ENCODE measurements at places on chromosomes 2 and 18. TPM values are rescaled to one million over a fixed set of nuclear protein-coding genes. Genes with fewer than 3 reads are reported as not detected.

DNA sequence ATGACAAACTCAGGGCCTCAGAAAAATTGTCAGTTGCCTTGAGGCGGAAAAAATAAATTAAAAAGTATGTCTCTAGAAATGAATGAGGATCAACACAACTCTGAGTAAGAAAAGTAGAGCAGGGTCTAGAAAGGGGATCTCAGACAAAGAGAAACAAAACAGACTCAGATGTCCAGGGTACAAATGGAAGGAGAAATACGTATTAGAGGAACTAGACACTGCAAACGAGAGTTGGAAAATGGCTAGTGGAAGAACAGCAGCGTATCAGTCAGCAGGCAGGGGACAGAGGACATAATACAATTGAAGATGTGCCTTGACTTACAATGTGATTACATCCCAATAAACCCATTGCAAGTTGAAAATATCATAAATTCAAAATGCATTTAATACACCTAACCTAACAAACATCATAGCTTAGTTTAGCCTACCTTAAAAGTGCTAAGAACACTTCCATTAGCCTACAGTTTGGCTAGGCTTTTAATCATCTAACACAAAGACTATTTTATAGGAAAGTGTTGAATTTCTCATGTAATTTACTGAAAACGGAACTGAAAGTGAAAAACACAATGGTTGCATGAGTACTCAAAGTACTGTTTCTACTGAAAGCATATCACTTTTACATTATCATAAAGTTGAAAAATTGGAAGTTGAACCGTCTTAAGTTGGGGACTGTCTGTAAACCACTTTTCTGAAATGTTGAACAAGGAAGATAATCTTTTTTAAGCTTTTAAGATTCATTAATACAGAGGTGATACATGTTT, 182.8 kb downstream of the NBAS start:
- H3K4me3 ChIP-seq = no peak overlapping the region
- no peaks in the 10 kb centered on the region for H3K27me3 ChIP-seq
- no peak for DNase-seq
- no peaks in the 10 kb centered on the region for H3K4me1 ChIP-seq

DNA sequence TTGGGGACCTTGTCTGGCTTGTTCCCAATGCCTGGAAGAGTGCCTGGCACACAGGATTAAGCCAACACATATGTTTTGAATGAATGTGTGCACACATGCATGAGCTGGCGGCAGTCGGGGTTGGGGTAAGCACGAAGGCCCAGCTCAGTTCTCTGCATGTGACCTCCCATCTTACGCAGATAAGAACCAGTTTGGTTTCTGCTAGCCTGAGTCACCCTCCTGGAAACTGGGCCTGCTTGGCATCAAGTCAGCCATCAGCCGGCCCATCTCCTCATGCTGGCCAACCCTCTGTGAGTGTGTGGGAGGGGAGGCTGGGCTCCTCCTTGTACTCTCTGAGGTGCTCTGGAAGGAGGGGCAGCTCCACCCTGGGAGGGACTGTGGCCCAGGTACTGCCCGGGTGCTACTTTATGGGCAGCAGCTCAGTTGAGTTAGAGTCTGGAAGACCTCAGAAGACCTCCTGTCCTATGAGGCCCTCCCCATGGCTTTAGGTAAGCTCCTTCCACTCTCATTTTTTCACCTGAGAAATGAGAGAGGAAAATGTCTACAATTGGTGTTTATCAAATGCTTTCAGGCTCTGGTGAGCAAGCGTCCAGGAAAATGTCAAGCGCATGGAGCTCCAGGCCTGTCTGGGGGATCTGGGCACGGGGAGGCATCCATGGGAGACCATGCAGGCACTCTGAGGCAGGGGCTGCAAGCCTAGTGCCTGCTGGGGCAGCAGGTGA, 9.7 kb upstream of the IL1RN start:
- DNase-seq = no peak
- no peaks in the 10 kb centered on the region for H3K4me1 ChIP-seq
- H3K36me3 ChIP-seq = no peaks in the 10 kb centered on the region
- H3K27ac ChIP-seq = no peak overlapping the region

DNA sequence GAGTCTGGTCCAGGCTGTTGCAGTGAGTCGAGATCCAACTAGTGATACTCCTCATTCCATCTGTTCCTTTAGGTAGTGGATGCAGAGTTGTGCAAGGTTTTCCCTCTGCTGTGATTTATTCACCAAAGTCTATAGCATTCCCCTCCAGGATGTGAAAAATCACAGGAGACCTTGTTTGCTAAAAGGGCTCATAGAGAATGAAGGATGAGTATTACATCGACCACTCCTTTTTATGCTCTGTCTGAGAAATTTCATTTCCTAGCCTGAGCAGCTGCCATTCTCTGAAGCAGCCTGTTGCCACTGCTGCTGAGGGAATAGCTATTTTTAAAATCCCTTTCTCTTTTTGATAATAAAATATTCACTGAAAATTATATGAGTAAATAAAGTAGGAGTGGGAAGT, 134.1 kb upstream of the LRRTM1 start:
- no peak overlapping the region for H3K27ac ChIP-seq
- H3K27me3 ChIP-seq = no peaks in the 10 kb centered on the region
- H3K4me3 ChIP-seq = no peak overlapping the region
- no peaks in the 10 kb centered on the region for H3K4me1 ChIP-seq

DNA sequence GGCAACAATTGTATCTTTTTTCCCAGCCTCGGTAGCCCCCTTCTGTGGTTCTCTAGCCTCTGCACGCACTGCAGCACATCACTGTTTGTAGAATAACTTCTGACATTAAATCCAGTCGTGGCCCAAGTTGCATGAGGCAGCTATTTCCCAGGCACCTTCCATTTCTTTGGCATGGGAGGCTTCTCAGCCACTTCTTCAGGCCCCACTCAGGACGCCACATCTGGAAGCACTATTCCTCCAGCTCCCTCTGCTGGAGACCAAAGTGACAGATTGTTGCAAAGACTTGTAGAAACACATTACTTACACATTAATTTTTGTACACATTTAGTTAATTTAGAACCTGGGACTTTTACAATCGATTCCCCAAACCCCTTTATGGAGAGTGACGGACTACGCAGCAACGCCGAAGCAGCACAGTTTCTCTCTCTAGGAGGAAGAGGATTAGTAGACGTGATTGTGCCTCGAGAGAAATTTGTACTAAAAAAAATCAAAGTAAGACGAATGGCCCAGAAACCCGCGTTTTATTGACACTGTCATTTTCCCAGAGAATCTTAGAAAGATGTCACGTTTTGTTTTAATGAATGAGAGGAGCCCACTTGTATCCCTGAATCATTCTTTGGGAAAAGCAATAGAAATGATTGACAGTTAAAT, 57.8 kb upstream of the RGPD5 start:
- no peaks in the 10 kb centered on the region for H3K27me3 ChIP-seq
- no peak overlapping the region for H3K4me3 ChIP-seq
- no peak overlapping the region for H3K27ac ChIP-seq
- H3K4me1 ChIP-seq = 0 out of 2 replicates have a peak, but pooled peaks cover 3% of the 10 kb centered on the region
- H3K36me3 ChIP-seq = no peaks in the 10 kb centered on the region
- peak; percentile 72 for DNase-seq

DNA sequence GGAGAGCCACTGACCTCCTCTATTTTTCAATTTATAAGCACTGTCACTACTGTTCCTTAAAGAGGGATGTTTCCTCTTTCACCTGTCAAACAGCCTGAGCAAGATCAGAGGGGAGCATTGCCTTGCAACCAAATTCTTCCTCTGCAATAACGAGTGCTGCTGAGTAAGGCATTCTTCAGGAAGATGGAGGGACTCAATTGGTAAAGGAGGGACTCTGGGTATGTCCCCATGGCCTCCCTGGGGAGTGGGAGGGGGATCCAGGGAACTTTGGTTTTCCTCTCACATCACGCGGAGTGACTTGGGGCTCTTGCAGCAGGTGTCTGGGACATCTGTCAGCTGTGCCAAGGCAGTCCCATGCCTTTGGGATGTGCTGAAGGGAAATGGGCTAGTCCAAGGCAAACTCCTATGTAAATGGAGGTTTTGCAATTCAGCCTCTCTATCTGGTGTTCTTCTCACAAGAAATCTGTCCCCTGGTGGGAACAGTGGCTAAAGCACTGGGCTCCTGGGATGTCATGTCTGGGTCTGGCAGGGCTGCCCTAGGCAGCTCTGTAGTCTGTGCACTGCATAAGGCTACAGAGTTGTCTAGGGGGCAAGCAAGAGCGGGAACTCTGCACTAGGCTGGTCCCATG, 14.4 kb upstream of the HES6 start:
- H3K27ac ChIP-seq = no peak overlapping the region
- H3K4me1 ChIP-seq = no peaks in the 10 kb centered on the region
- no peaks in the 10 kb centered on the region for H3K27me3 ChIP-seq
- no peak for DNase-seq

DNA sequence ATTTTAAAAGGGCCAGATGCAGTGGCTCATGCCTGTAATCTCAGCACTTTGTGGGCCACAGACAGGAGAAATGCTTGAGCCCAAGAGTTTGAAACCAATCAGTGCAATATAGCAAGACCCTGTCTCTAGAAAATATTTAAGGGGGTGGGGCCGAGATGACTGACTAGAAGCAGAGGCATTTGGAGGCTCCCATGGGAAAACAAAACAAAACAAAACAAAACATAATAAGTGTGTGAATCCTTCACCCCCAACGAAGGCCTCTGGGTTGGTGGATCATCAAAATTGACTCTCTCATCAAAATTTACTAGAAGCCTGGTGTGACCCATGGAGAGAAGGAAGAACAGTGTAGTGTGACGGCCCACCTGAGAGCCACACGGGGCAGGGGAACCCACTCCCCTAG, 560.9 kb downstream of the LRP1B start:
- H3K4me3 ChIP-seq = no peak overlapping the region
- no peaks in the 10 kb centered on the region for H3K4me1 ChIP-seq
- H3K27me3 ChIP-seq = no peaks in the 10 kb centered on the region
- no peak for DNase-seq
- no peaks in the 10 kb centered on the region for H3K36me3 ChIP-seq

- H3K4me1 ChIP-seq = no peaks in the 10 kb centered on the region
- DNase-seq = no peak
- H3K4me3 ChIP-seq = no peak overlapping the region
- no peak overlapping the region for H3K27ac ChIP-seq
Measured at GRCh38 chr2:198253995-198254394, 449.6 kb downstream of the PLCL1 start.

EPB41L3 gene
- total RNA-seq = 7.1 TPM

UGT1A5 gene
- 1.2 TPM for total RNA-seq

GRCh38 chr2:11602563-11603204, 67.3 kb downstream of the NTSR2 start:
- H3K4me3 ChIP-seq = no peak overlapping the region
- H3K36me3 ChIP-seq = no peaks in the 10 kb centered on the region
- H3K4me1 ChIP-seq = no peaks in the 10 kb centered on the region
- no peak for DNase-seq
- H3K27me3 ChIP-seq = no peaks in the 10 kb centered on the region

DNA sequence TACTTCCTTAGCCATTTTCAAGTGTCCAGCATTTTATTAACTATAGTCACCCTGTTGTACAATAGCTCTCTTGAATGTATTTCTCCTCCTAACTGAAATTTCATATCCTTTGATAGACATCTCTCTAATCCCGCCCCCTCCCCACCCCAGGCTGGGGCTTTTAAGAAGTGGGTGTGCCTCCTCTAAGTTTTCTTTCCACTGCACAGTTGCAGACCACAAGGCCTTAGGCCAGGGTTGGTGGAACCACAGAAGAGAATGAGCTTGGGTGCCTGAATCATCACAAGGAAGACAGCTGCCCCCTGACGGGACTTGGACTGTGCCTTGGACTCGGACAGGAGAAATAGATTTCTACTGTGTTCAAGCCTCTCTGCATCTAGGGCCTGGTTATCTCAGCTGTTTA, 193.4 kb downstream of the HAUS1 start:
- no peak overlapping the region for H3K27ac ChIP-seq
- no peaks in the 10 kb centered on the region for H3K4me1 ChIP-seq
- DNase-seq = no peak
- no peaks in the 10 kb centered on the region for H3K27me3 ChIP-seq
- no peak overlapping the region for H3K4me3 ChIP-seq

DNA sequence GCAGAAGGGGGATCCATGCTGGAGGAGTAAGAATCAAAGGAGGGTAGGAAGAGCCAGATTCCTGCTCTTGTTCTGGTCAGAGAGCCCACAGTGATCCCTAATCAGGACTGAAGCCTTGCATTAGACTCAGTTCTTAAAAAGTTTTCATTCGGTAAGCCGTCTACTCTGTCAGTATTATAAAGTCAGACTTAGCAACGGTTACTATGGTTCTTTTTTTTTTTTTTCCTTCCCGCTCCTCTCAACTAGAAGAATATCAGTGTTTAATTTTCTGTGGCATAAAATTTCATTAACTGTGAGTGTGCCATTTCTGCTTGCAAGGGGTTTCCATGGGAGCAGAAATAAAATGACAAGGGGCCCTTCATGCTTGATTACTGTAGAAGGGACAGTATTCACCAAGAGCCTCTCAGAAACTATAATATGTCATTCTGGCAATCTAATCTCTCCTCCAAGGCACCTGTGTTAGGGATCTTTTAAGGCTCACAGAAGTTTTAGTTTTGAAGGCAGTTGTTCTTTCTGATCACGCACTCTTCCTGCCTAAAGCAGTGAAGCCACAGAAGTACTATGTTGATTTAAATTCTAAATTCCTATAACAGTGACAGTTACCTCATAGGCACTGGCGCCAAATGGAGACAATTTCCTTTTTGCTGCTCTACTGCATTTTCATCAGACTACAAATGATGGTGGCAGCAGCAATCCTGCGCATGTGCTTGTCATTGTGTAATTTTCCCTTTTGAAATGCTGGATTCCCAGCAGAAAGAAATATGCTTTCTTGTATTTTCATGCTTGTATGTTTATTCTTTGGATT, 57.0 kb downstream of the OSBPL6 start:
- H3K27me3 ChIP-seq = no peaks in the 10 kb centered on the region
- H3K36me3 ChIP-seq = no peaks in the 10 kb centered on the region
- no peak overlapping the region for H3K4me3 ChIP-seq
- no peak for DNase-seq
